DMS79 (cell line): ENCODE measurements at places on chromosomes 13 and 19.

- no peak for DNase-seq
These were observed 85.9 kb downstream of the MBNL2 start for GRCh38 chr13:97307882-97308624.

GRCh38 chr13:78317030-78317429 lies 286.3 kb downstream of the POU4F1 start:
- DNase-seq, result no peak

DNA sequence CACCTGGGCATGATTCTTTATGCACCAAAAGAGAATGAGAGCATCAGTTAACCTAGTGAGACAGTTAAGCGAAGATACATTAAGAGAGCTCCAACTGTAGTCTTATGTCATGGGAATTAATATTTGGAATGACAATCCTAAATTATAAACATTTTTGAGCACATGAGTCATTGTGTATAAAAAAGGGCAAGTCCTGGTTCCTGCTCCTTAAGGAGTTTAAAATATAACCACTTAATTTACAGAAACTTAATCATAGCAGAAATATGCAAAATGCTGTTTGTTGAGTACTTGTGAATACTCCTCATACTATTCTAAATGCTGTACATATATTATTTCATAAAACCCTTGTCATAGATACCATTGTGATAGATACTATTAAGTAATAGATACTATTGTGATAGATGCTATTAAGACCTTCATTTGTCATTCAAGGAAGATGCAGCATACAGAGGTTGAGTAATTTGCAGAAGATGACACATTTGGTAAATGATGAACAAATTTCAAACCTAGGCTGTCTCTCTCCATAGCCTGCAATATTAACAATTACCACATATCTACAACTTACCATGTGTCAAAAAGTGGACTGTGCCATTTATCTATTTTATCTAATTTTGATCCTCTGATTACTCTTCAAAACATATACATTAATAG lies 301.0 kb downstream of the TBC1D4 start:
- DNase-seq, result no peak

DNA sequence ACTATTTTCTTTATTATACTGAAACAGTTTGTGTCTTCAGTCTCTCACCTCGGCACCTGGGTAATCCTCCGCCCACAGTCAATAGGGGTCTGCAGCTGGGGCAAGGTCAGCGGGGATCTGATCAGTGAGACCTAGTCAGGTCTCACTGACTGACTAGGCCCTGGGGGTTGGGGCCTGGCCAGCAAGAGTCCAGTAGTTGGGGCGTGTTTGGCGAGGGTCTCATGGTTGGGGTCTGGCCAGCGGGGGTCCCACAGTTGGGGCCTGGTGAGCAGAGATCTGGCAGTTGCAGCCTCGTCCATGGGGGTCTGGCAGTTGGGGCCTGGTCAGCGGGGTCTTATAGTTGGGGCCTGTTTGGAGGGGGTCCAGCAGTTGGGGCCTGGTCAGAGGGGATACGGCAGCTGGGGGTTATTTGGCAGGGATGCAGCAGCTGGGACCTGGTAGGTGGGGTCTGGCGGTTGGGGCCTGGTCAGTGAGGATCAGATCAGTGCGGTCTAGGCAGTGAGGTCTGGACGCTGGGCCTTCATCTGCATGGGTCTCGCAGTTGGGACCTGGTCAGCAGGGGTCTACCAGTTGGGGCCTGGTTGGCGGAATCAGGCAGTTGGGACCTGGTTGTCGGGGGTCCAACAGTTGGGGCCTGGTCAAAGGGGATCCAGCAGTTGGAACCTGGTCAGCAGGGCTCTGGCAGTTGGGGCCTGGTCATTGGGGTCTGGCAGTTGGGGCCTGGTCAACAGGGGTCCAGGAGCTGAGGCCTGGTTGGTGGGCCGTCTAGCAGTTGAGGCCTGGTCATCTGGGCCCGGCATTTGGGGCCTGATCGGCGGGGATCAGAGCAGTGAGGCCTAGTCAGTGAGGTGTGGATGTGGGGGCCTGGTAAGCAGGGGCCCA lies 61.1 kb upstream of the TPM4 start:
- DNase-seq, result no peak

DNA sequence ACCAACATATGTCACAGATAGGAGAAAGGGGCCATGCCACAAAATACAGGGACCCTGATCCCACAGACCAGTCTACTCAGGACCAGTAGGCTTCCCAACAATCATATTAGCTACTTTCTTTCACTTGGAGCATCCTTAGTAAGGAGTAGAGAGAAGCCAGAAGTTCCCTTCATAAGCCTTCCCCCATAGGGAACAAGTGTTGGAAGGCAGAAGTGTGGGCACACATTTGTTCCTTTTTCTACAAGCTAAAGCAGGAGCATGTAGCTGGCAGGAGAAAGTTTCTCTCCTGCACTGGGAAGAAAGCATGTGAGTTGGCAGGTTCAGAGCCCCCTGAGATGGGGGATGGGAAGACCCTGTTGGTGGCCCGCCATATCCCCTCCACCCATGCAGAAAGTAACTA lies 165.4 kb downstream of the KCTD12 start:
- no peak for DNase-seq

- no peak for DNase-seq
These were observed 37.3 kb downstream of the PEPD start for GRCh38 chr19:33484226-33484774.
